ENCODE measurements at places on chromosomes 12 and 14.

DNA sequence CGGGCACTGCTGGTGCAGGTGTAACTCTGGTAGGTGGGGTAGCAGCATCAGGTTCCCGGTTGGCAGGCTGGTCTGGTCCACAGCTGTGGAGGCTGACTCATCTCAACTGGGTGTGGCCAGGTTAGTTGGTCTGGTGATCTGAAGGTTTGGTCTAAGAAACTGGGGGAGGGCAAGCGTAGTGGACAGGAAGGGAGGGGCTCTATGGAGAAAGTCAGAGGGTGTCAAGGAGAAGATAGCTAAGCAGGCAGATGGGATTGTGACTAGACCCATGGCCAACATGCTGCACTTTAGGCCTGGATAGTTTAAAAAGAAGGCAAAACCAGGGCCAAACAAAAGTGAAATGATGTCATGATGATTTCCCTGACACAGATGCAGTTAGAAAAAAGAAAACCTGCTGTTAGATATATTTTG, 7.9 kb downstream of the TRIM9 start:
- no peak for ATAC-seq

GRCh38 chr12:104222976-104223375, 7.4 kb downstream of the TXNRD1 start:
- no peak for ATAC-seq

DNA sequence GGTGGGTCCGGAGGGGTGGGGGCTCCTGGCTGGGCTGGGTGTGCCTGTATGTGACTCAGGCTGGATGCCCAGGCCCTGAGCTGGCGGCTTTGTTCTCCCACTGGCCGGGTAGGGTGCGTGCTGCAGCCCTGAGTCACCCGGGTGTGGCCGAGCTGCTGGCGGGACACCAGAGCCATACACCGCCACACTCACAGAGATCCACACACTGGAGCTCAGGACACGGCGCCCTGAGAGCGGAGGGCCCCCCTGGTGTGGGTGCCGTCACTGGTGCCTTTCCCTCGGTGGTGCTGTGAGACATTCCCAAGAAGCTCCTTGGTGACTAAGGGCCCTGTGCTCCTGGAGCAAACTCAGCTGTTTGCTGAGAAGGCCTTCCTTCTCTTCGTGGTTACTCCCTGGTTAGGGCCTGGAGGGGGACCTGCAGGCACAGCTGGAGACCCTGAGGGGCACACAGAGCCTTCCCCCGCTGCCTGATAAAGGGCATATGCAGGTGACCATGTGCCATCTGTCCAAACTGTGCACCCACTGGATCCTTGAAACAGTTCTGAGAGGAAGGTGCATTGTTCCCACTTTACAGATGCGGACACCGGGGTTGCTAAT, 44.3 kb downstream of the KRT80 start:
- no peak for ATAC-seq

- no peak for ATAC-seq
These were observed 67.1 kb downstream of the PRKAB1 start for GRCh38 chr12:119735079-119735478.

Measured in activated CD4-positive, CD25-positive, alpha-beta regulatory T cell treated with anti-CD3 and anti-CD28 coated beads, Interleukin-2, amount 50 U/mL, for 24 hours (primary cell).